Adrenal gland (tissue), 19 donors: ENCODE measurements at places on chromosomes 16 and 17. TPM values are rescaled to one million over a fixed set of nuclear protein-coding genes. Genes with fewer than 3 reads are reported as not detected.

DNA sequence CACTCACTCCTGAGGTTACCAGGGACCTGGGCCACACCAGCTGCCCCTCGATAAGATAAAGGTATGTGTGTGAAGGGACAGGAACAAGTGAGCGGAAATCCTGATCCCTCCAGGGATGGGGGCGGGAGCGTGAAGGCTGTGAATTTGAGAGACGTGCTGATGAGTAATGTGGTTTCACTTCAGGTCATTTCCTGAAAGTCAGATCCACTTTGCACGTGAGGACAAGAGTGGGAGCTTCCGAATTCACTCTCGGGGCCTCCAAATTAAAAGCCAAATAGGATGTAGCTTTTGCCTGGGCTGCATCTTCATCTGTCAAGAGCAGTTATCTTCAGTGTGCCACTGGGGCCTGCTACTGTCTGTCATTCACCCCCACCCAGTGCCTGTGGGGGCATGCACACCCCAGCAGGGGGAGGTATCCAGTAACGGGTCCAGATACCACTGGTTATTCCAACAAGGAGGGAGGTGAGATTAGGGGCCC, 87.4 kb upstream of the LHX1 start:
- no peak for DNase-seq

DNA sequence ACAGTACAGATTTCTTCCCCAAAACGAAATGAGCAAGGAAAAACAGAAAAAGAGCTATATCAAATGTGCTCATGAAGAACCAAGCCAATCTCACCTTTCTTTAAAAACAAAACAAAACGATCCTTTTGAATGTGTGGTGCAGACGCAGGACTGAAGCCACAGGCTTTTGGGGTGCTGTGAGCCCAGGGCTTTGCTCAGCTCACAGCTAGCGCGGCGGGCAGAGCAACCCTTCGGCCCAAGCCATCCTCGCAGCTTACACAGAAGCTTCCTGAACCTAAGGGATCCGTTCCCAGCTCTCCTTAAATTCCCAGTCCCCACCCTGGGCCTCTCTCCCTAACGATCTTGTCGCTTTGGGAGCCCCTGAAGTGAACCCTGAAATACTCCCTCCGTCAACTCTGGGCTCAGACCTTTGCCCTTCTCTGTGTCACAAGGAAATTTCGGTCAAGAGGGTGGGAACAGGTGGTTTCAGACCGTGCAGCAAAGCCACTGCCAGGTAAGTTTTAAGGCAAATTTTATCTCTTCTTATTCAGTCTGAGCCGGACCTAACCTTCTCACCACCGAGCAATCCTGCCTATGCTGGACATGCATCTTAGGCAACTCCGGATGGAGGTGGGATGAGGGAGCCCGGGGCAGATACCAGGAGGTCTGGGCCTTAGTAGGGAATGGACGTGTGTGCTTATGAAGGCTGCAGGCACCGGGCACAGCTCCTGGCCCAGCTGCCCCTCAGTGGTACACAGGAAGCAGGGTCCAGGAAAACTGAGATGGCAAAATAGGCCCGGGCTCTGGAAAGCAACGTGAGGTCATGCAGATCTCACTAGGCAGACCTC, 52.0 kb downstream of the COTL1 start:
- no peak for DNase-seq

DNA sequence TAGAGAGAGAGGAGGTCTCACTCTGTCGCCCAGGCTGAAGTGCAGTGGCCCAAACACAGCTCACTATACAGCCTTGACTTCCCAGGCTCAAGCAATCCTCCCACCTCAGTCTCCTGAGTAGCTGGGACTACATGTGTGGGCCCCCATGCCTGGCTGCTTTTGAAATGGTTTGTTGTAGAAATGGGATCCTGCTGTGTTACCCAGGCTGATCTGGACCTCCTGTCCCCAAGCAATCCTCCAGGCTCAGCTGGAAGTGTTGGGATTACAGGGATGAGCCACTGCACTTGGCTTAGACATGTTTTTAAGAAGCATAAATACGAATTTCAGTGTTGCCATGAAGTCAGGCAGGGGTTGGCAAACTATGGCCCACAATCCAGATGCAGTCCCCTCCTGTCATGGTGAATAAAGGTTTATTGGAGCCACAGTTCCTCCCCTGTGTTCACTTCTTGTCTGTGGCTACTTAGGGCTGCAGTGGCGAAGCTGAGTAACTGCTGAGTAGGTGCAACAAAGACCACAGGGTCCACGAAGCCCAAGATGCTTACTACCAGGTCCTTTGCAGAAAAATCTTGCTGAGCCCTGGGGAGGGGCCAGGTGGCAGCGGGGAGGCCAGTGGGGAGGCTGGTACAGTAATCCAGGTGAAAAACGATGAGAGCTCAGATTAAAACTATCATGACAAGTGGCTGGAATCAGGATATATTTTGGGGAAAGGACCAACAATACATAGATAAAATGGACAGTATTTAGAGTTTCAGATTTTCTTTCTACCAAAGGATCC, 35.2 kb downstream of the TNFRSF13B start:
- no peak for DNase-seq

GRCh38 chr17:42133461-42134041, 10.9 kb downstream of the HSPB9 start:
- DNase-seq = no peak

DNA sequence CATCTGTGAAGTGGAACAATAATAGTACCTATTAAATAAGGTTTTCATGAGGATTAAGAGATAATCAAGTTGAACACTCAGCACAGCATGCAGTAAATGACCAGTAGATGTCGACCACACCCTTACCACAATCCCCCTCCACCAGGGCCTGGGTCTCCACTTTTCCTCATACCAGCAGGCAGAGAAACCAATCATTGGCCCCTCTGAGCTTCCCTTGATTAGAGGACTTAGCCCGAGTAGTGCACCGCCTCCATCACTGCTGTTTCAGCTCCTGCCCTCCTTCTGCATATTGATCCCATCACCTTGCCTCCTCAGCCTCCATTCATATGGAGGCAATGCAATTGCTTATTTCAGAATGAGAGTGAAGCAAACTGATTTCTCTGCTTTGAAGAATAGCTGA, 96.5 kb upstream of the CDH11 start:
- no peak for DNase-seq

Gene PPP1R1B
- total RNA-seq = not detected
